ENCODE measurements at places on chromosomes 2 and 18. TPM values are rescaled to one million over a fixed set of nuclear protein-coding genes. Genes with fewer than 3 reads are reported as not detected.

The FIGLA gene
- total RNA-seq, result not detected

The OR6B2 gene
- not detected for total RNA-seq

The TXNDC2 gene
- total RNA-seq, result 0.10 TPM

The PIEZO2 gene
- total RNA-seq, result 103 TPM

The AFG3L2 gene
- total RNA-seq, result 60.3 TPM

The PAX8 gene
- total RNA-seq, result 1.3 TPM

The AMMECR1L gene
- 23.5 TPM for total RNA-seq

The SIX3 gene
- not detected for total RNA-seq

The TMEFF2 gene
- not detected for total RNA-seq

The CSRNP3 gene
- 0.19 TPM for total RNA-seq

The DSG1 gene
- total RNA-seq, result not detected

The TRMT61B gene
- 8.1 TPM for total RNA-seq

The DPP10 gene
- total RNA-seq, result not detected

The HS1BP3 gene
- total RNA-seq, result 28.5 TPM

The SERPINB3 gene
- total RNA-seq, result not detected

The SLC39A6 gene
- 19.6 TPM for total RNA-seq

The B3GNT7 gene
- total RNA-seq, result 0.33 TPM

The ARL5A gene
- 109 TPM for total RNA-seq

The HYCC2 gene
- 20.1 TPM for total RNA-seq

The MPV17 gene
- total RNA-seq, result 79.4 TPM
